ENCODE measurements at places on chromosomes 1 and 21.

GRCh38 chr1:89865498-89866382, 44.9 kb downstream of the LRRC8D start:
- no peak for DNase-seq

GRCh38 chr1:53316424-53316765, 11.5 kb downstream of the LRP8 start:
- no peak for DNase-seq

- DNase-seq, result no peak
These were observed 50.9 kb upstream of the GJA5 start for GRCh38 chr1:147811273-147811672.

- DNase-seq, result no peak
These were observed 20.4 kb downstream of the SSX2IP start for GRCh38 chr1:84669831-84670230.

- DNase-seq, result peak; percentile 83
These were observed 386.3 kb downstream of the DISC1 start for GRCh38 chr1:232012773-232013386.

GRCh38 chr1:116664978-116665371, 2.6 kb downstream of the IGSF3 start:
- no peak for DNase-seq

GRCh38 chr1:86318436-86318835, 77.7 kb downstream of the ODF2L start:
- no peak for DNase-seq

GRCh38 chr1:205932776-205933175, 10.5 kb downstream of the SLC26A9 start:
- no peak for DNase-seq

DNA sequence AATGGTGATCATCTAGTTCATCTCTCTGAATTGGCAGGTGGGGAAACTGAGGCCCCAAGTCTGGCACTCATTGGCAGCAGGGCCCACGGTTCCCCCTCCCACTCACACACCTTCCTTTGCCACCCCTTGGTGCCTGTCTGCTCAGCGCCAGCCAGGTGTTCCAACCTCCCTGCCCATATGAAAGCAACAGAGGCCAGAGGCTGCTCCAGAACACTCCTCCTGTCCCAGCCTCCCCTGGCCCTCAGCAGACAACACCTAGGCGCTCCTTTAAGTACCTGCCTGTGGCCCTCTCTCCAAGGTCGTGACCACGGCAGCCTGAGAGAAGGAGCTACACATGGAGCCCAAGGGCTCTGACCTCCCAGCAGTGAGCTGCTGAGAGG, 362.3 kb upstream of the VAMP3 start:
- no peak for DNase-seq

GRCh38 chr1:92210701-92211100, 7.0 kb upstream of the C1orf146 start:
- no peak for DNase-seq

DNA sequence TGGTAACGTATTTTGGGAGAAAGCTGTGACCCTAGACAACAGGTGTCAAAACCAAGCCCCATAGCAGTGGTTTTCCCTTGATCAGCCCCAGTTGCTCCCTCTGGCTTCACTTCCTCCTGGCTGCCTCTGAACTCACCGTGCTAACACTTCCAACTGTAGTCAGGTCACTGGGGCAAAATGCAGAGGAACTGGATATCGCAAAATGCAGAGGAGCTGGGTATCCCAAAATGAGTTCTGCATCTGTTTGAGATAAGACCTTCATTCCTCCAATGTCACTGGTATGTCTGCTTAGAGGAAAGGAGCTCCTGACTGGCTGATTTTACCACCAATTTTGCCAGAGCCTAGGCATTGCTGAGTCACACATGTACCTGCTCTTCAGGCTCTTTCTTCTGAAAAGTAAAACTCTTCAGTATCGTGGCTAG, 19.6 kb upstream of the TACSTD2 start:
- DNase-seq, result no peak

Measured in NCI-H446 treated with DMSO at 0.1 percent for 48 hours (cell line).